Activated CD4-positive, alpha-beta T cell treated with anti-CD3 and anti-CD28 coated beads, Interleukin-2, amount 10 ng/mL, durations not matched to agents 7 days and 5 days (primary cell): ENCODE measurements at places on chromosomes 2 and 18. TPM values are rescaled to one million over a fixed set of nuclear protein-coding genes. Genes with fewer than 3 reads are reported as not detected.

Gene NT5C1B
- total RNA-seq = not detected

Gene REG1B
- total RNA-seq = not detected

Gene ANO7
- 0.12 TPM for total RNA-seq

Gene ABCG5
- not detected for total RNA-seq

Gene MSTN
- total RNA-seq = not detected
